G401 (cell line): ENCODE measurements at places on chromosomes 6 and 20.

GRCh38 chr6:168934660-168935627 lies 318.7 kb downstream of the THBS2 start:
- no peak for DNase-seq

DNA sequence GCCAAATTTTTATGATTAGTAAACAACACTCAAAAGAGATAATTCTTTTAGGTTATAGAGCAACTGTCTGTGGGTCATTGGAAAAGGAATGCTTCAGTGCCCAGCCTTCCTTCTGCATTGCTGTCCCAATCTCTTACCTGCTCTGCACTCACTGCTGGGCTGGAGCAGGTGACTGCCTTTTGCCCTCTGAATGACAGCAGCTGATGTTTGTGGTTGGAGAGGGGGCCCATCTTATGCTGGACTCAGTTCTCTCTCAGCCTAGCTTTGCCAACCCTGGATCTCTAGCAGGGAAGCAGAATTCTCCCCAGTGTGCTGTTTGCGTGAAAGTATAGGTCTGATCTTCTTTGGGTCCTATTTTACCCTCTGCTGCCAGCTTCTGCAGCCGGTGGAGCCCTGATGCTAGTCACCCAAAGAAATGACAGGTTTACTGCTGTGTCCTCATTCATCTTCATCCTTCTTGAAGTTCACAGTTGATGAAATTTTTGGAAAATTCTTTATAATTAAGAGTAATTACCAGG lies 193.5 kb downstream of the ARID1B start:
- DNase-seq = no peak

GRCh38 chr6:113315879-113316278 lies 541.3 kb upstream of the MARCKS start:
- no peak for DNase-seq

DNA sequence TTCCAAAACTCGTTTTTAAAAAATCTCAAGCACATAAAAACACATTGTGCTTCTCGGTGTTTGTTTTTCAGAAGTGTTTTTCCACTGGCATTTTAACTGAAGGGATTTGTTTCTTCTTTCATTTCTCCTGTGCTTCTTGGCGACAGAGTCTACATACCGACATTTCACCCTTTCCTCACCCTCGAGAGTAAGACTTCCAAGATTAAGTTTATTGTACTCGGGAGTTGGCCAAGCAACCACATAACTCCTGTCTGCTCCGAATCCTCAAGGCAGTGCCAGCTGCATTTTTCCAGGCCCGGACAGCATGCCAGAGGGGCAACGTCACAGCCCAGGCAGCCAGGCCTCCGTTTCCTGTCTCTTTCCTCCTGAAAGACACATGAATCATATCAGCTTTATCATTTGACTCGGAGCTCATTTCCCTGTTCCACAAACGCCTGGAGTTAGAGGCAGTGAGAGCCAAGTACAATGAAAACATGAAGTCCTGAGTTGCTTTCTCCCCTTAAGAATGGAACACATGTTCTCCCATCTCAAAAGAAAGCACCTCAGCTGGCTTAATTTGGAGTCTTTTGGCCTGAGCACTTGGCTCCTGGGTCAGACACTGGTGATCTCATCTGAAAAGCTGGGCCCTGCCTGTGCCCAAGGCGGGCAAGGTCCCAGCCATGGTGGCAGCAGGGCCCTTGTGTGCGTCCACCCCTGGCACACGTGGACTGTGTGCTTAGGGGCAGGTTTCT lies 23.2 kb upstream of the FAM50B start:
- DNase-seq = peak; percentile 33

DNA sequence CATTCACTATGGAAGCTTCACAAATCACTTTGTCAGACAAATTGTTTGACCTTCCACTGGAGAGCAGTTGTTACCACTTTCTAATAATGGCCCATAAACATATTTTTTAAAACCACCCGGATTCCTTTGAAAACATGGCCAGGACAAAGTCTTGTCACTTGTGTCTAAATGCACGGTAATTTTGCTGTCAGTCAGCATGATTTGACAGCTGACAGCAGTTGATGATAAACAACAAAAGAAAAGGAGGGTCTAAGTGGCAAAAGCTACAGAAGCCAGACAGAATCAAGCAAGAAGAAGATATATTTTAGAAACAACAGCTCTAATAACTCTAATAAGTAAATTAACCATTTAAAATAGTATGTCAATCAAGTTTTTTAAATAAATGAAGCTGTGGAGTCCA lies 27.7 kb upstream of the CARMIL1 start:
- no peak for DNase-seq

- no peak for DNase-seq
Observed at GRCh38 chr6:158517581-158517980, 42.3 kb upstream of the TMEM181 start.

DNA sequence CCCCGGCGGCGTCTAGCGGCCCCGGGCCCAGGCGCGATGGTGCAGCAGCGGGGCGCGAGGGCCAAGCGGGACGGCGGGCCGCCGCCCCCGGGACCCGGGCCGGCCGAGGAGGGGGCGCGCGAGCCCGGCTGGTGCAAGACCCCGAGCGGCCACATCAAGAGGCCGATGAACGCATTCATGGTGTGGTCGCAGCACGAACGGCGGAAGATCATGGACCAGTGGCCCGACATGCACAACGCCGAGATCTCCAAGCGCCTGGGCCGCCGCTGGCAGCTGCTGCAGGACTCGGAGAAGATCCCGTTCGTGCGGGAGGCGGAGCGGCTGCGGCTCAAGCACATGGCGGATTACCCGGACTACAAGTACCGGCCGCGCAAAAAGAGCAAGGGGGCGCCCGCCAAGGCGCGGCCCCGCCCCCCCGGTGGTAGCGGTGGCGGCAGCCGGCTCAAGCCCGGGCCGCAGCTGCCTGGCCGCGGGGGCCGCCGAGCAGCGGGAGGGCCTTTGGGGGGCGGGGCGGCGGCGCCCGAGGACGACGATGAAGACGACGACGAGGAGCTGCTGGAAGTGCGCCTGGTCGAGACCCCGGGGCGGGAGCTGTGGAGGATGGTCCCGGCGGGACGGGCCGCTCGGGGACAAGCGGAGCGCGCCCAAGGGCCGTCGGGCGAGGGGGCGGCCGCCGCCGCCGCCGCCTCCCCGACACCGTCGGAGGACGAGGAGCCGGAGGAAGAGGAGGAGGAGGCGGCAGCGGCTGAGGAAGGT lies 715 bp downstream of the SOX12 start:
- DNase-seq = peak; percentile 62

GRCh38 chr6:149898966-149899365 lies 1.1 kb upstream of the RAET1E start:
- DNase-seq = no peak

GRCh38 chr20:63264519-63264918 lies 8.1 kb upstream of the ARFGAP1 start:
- no peak for DNase-seq

GRCh38 chr6:127634178-127634577 lies 57.2 kb downstream of the C6orf58 start:
- no peak for DNase-seq

DNA sequence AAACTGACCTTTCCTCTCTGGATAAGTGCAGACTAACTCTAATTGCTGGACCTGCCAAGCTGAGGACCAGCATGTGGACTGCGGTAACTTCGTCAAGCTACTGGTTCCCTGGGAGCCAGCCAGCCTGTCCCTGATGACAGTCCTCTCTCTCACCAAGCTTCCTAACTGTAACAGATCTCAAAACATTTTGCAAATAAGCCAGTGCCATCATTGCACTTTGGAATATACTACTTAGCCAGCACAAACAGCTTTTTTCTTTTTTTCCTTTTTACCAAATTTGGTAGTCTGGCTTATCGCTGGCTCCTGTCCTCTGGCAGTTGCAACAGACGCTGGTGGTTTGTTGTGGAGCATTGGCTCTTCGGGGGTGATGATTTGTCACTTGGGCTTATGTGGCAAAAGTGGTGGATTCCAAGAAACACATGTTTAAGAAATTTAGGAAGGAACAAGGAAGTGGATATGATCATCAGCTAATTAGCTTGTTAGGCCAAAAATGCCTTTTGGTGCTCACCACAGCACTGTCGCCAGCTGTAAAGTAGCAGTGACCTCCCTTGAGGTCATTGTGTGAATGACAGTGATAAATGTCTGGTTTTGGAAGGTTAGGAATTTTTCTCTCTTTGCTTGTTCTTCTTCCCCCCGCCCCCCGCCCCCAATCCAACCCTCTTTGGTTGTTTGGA lies 171.7 kb downstream of the CLIC5 start:
- no peak for DNase-seq

- peak; percentile 87 for DNase-seq
Observed at GRCh38 chr6:52293067-52293466, 8.5 kb upstream of the MCM3 start.

- DNase-seq = no peak
Observed at GRCh38 chr6:45955597-45955996, 60.1 kb downstream of the CLIC5 start.

- no peak for DNase-seq
Observed at GRCh38 chr6:132919045-132919860, 104.9 kb downstream of the RPS12 start.

- DNase-seq = no peak
Observed at GRCh38 chr20:1983301-1983700, 10.6 kb downstream of the PDYN start.

GRCh38 chr6:167699141-167699931 lies 127.4 kb upstream of the AFDN start:
- no peak for DNase-seq

GRCh38 chr20:18397030-18397429 lies 69.8 kb downstream of the DZANK1 start:
- DNase-seq = no peak

DNA sequence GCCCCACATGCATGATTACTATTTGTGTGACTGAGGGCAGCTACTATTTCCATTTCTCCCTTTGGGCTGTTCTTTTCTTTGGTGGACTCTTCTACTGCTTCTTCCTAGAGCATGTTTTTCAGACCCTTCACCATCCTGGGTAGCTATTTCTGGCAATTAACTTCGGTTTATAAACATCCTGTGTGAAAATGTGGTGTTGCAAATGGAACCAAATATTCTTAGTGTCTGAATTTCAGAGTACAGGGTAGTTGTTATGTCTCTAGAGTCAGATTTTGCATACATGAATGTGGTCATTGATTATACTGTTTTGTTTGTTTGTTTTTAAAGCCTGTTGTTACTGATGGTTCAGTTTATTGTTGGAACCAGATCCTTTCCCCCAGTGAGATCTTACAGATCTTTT lies 49.7 kb downstream of the PROKR2 start:
- no peak for DNase-seq

DNA sequence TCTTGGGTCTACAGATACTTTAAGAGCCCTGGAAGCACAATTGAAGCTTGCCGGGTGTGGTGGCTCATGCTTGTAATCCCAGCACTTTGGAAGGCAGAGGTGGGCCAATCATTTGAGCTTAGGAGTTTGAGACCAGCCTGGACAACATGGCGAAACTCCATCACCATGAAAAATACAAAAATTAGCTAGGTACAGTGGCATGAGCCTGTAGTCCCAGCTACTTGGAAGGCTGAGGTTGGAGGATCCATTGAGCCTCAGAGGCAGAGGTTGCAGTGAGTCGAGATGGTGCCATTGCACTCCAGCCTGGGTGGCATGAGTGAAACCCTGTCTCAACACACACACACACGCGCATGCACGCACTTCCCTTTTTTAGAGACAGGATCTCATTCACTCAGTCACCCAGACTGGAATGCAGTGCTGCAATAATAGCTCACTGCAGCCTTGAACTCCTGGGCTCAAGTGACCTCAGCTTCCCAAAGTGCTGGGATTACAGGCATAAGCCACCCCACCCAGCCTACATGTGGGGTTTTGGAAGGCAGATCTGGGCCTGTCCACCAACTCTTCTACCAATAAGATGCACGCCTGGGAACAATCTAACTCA lies 182.5 kb upstream of the JARID2 start:
- no peak for DNase-seq

- DNase-seq = no peak
Observed at GRCh38 chr20:63536997-63537524, at the start of gene PTK6. Gene PTK6 (minus strand): TSS chr20:63537376. CDS start chr20:63537314, 62 bp downstream.

- DNase-seq = no peak
Observed at GRCh38 chr6:12436683-12437082, 146.5 kb downstream of the EDN1 start.

- no peak for DNase-seq
Observed at GRCh38 chr20:12977328-12978125, 31.2 kb upstream of the SPTLC3 start.

- DNase-seq = no peak
Observed at GRCh38 chr6:108675226-108676200, 114.8 kb downstream of the FOXO3 start.

DNA sequence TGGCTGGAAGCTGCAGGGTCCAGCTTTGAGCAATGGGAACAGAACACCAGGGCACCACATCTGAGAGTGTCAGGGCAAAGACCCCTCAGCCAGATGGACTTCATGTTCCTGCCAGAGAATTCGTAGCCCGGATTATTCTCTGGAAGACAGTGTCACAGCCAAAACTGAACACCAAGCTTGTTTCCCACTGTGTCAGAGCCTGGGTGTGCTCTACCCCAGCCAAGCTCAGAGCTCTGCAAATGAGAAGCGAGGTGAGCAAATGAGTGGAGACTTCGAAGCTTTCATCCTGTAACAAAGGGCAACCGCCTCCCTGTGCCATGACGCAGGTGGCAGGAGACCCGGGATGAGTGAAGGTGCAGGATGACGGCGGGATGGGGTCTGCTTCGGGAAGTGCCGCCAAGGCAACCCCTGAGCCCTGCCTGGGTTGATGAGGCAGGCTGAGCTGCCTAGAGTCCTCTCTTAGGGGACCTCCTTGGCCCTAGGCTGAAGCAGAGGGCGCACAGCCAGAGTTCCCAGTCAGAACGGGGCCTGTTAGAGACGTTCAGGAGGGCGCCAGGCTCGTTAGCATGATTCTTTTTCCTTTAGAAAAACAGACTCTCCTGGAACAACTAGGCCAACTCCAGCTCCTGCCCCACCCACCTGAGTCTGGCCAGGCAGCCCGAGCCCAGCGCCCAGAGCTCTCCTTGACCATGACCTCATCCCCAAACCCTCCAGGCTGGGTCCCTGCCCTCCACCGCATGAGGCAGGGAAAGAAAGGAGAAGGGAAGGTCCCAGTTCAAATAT lies 187.7 kb downstream of the SOD2 start:
- DNase-seq = no peak

DNA sequence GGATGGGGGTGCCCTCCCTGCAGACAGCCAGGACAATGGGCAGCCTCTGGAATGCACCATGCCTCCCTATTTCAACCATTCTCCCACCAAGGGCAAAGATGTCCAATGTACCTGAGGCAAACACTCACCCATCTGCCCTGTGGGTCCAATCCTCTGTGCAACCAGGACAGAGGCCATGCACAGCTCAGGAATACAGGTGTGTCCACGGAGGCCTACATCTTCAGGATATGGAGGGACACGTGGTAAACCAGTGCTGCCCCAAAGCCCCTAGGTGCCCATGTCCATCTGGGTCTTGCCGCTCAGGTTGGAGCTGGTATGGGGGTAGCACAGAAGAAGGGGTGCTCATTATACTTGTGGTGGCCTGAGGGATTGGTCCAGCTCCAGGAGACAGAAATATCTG lies 20.4 kb upstream of the TAF8 start:
- no peak for DNase-seq

GRCh38 chr6:100176311-100176950 lies 182.4 kb upstream of the MCHR2 start:
- DNase-seq = no peak
